Activated gamma-delta T cell treated with anti-CD3 and anti-CD28 coated beads, Interleukin-2, amount 50 U/mL, for 16 hours (primary cell): ENCODE measurements at places on chromosomes 12 and 14.

DNA sequence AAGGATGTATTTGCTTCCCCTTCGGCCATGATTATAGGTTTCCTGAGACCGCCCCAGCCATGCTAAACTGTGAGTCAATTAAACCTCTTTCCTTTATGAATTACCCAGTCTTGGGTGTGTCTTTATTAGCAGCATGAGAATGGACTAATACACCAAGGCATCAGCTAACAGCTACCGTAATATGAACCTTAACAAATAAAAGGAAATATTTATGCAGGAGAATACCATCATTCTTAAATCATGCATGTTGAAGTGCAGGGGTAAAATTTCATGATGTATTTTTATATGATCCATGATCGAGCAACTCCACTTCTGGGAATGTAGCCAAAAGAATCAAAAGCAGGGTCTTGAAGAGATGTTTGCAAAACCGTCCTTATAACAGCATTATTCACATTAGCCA, 379.0 kb downstream of the NPAS3 start:
- DNase-seq = no peak

- DNase-seq = no peak
These were observed 218.2 kb downstream of the PRKD1 start for GRCh38 chr14:29709490-29709889.

GRCh38 chr12:113409462-113410124, 5.9 kb upstream of the SDS start:
- no peak for DNase-seq

GRCh38 chr14:21096978-21097635, 1.3 kb downstream of the ZNF219 start:
- no peak for DNase-seq

- no peak for DNase-seq
These were observed 858.1 kb downstream of the NRXN3 start for GRCh38 chr14:79028281-79028680.

DNA sequence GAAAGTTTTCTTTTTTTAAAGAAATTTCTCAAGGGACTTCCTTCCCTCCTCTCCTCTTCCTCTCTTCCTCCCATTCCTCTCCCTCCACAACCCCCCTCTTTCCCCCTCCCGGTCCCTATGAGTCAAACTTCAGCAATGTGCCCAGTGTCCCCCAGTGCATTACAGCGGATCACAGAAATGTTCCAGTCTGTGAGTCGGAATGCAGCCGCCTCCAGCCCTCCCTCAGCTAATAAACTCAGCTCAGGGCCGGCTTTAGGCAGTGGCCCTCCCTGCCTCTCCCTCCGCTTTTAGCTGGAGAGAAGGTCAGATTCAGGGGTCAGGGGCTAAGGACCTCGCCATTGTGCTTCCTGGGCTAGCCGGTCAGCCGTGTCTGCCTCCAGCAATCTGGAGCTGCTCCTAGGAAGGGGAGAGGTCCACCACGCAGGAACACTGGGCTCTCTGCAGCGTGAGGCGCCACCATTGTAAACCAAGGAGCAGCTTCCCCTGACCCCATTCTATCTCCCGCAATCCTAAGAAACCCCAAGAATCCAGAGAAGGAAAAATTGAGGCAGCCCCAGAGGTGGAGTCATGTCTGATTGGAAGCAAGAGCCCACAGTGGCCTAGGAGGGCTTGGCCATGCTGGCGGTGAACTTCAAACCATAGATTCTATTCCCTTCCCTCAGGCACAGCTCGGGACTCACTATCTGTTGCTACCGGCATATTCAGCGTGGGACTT, 1.1 kb upstream of the HDAC7 start:
- DNase-seq = no peak

GRCh38 chr12:26821212-26821701, 11.7 kb downstream of the ITPR2 start:
- no peak for DNase-seq

- no peak for DNase-seq
These were observed 103.0 kb downstream of the PRMT8 start for GRCh38 chr12:3593906-3594483.

DNA sequence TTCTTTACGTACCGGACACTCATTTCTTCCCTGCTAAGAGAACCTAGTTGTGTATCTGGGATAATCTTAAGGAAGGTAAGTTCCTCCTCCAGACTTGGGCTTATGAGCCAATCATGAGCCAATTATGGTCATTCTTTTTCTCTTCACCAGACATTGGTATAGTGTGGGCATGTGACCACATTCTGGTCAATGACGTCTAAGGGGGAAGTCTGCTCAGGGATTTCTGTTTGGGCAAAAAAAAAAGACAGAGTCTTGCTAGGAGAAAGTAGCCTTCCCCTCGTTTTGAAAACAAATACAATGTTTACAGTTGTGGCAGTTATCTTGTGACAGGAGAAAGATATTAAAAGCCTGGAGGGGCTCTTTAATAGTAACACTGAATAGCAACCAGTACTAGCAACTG, 20.1 kb upstream of the PLXNC1 start:
- no peak for DNase-seq

- DNase-seq = no peak
These were observed 105.5 kb upstream of the CCND2 start for GRCh38 chr12:4168036-4168435.

DNA sequence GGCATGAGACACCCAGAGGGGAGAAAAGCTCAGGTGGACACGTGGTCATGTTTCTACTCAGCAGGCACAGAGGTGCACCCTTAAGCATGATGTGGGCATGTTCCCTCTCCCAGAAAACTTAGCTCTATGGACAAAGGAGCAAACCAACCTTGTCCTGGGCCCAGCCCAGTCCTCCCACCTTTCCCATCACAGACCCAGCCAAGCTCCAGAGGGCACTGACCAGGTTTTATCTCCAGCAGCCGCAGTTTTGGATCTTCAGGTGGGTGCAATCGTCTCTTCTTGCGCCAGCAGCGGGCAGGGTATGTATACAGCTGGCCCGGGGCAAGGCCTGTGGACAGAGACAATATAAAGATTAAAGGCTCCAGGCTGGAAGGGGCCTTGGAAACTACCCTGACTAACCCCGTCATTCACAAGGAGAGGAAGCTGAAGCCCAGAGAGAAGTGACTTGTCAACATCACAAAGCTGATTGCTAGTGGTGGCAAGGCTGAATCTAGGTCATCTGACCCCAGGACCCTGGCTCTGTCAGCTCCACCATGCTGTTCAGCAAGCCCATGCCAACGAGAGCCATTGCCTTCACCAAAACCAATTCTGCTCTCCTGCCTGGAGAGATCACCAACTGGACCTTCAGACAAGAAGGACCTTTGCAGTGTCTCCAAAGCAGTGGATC, 140.7 kb downstream of the DPF3 start:
- DNase-seq = no peak

DNA sequence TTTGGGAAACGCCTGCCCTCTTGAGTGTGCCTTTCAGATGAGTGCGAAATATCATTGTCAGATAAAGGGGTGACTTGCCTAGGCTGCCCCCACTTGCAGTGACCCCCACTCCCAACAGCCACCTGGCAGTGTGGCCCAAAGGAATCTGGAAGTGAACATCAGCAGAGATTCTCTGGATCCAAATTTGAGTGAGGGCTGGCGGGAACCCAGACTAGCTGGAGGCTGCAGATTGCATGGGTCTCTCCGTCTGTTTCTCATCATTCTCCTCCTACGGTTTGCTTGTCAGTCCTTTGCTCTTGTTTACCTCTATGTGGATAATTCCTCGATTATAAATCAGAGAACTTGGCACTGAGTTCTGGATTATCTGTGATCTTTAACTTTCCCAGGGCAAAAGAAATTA, 280.8 kb downstream of the ZFP36L1 start:
- DNase-seq = no peak

- no peak for DNase-seq
These were observed 16.4 kb downstream of the NOC4L start for GRCh38 chr12:132160601-132161035.

DNA sequence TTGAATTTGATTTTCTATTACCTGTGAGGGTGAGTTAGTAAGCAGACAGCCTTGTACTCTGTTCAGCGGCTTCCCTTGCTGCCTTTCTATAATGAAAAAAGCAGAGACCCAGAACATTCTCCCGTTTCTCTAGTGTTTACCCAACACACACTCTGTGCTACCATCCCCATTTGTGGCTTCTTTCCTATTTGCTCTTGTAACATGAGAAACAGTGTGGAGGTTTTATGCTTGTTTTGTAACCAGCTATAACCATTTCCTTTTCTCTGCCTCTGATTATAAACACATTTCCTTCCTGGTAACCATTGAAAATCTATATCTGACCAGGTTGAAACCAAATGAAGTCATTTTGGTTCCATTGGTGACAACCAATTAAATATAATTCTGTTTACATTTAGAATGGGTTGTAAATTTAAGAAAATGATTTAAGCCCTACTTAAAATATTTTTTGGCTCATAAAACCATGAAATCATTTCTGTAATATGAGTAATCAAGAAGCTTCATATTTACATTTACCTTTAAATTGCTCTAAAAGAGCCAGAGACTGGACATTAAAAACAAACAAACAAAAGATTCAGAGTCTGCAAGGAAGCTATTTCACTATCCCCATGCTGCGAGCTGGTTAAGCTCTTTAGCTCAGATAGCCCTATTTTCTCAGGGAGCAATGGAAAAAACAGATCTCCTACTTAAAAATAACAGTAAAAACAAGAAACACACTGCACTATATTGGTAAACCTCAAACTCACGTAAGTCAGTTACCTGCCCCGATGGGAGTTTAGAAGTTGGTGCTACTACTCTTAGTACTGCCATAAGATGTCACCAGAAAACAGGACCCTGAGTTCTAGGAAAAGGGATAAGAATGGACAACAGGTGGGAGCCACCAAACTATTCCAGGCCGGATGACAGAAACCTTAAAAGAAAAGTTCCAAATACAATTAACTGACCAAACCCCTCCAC, 206.5 kb upstream of the EEA1 start:
- DNase-seq = no peak

DNA sequence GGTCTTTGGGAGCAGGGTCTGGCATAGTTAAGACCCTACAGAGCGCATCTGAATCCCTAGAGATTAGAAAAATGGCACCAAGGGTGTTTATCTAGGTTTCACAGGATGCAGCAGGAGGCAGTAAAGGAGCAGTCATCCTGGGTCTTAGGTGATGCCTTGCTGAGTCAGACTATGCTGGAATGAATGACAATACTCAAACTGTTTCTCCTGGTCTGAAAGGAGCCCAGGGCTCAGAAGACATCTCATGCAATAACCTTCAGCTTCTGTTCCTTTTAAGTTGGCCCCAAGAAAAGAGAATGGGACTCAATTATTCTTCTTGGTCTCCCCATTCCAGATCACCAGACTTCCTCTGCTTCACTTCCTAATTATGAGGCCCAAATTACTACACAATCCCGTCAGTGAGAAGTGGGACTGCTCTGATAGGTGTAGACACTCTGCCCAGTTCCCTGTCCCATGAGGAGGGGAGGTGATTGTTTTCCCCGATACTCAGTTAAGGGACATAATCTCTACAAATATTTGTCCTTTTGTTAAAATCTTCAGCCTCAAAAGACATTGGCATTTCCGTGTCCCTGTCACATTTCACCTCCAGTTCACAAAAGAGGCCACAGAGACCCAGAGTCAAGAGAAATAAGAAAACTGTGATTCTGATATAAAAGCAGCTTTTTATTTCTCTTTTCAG, 14.8 kb upstream of the APOF start:
- DNase-seq = no peak

DNA sequence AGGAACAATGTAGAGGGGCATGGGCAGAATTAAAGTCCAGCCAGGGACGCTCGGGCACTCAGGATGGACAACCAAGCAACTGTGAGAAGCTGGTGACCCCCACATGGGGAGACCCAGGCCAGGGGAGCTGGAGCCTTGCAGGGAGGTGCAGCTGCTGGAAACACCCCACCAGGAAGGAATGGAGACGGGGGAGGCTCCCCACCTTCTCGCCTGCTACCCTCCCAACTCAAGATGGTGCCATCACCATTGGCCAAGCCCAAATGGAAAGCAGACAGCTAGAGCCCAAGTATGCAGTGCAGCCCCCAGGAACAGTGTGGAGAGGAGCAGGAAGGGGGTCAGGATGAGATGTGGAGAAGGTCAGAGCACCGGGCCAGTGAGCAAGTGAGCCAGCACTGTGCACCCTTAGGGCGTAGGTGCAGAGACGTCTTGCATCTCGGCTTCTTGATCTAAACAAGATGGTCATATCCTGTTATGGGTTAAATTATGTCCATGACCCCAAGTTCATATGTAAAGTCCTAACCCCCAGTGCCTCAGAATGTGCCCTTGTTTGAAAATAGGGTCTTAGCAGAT, 159.5 kb downstream of the RIMBP2 start:
- DNase-seq = no peak

DNA sequence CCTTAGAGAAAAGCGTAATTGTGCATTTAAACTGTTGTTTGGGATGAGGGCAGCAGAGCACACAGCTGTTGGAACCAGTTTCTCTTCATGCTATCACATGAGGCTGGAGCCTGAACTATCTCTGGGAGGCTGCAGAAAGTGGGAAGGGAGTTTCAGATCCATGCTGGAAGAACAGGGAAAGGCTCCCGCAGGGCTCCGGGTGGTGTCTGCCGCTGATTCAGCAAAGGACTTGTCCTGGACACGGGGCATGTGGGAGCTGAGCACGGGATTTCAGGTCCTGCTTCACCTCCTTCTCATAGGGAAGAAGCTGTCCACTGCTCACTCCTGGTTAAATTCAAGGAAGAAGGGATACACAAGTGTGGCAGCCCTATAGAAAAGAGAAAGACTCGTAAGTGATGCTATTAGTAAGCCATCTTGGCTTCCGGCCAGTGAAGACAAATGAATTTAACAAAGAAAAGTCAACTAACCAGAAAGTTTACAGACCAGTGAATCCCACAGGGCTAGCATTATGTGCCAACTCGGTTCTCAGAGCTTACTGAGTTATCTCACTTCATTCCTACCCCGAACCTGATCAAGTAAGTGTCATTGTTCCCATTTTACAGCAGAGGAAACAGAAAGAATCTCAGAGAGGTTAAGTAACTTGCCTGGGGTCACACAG, 6.7 kb upstream of the FZD10 start:
- no peak for DNase-seq

- DNase-seq = no peak
These were observed 51.3 kb upstream of the PPP2R5C start for GRCh38 chr14:101709962-101710931.

GRCh38 chr14:59918824-59919569, 947 bp upstream of the LRRC9 start:
- DNase-seq = no peak

GRCh38 chr12:57456145-57456700, 1.1 kb downstream of the INHBE start:
- no peak for DNase-seq

DNA sequence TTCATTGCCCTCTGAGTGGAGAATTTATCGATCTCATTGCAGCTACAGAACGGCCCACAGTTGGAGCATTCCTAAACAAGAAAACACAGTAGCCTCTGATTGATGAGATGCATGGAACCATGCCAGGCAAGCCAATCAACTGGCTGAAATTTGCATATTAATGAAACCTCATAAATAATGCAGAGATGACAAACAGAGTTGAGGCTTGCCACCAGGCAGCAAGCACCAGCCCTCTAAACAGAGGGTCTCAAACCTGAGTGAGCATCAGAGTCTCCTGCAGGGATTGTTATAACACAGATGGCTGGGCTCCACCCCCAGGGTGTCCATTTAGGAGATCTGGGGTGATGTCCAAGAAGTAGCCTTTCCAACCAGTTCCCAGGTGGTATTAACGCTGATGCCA, 60.9 kb upstream of the CMKLR1 start:
- DNase-seq = no peak
